Posterior vena cava (tissue), 2 donors: ENCODE measurements at places on chromosomes 7 and 10.

- no peak for DNase-seq
These were observed 23.9 kb upstream of the MPP7 start for GRCh38 chr10:28326516-28327490.

DNA sequence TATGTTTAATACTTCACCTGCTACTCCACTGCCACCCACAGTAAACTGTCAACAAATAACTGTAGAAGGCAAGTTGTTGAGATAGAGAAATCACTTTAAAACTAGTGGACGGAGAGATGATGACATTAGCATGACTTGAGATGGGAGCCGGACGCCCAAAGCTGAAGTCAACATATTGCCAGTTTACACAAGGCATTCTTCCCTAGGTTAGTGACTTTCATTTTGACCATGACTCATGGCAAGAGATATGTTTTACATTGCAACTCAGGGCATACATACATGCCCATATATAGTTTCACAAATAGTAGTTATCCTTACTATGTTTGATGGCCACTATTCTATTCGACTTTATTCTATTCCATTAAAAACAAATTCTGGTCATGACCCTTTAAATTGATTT is 296.6 kb downstream of the PLXNA4 start:
- DNase-seq = no peak

GRCh38 chr10:29881336-29881771 is 178.0 kb downstream of the JCAD start:
- DNase-seq = peak; percentile 83

DNA sequence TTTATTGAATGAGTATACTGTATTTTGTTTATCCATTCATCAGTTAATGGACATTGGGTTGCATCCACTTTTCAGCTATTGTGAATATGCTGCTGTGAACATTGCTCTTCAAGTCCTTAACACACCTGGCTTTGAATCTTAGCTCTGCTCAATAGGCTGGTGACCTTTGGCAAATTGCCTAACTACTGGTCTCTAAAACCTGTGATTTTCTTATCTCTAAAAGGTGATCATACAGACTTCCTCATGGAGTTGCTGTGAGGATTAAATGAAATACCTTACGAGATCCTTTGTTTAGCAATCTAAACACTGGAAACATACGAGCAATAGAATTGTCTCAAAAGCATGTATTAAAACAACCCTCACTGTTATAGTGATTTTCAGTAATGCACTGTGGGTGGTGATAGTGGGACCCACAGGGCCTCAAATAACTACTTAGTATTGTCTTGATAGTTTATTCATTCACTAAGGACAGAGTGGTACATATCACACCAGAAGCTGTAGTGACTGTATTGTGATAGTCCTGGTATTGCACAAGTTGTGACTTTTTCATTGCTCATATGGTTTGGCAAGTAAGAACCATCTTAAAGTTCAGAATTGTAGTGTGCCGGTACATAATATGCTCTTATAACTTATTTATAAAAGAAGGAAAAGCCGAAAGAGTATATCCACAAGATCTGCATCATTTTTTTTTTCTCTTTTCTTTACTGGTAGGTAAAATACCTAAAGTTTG is 257.6 kb downstream of the EXOC4 start:
- DNase-seq = no peak

GRCh38 chr10:97475936-97476594 is 22.2 kb downstream of the MMS19 start:
- no peak for DNase-seq

GRCh38 chr7:139321071-139321745 is 19.9 kb upstream of the FMC1 start:
- DNase-seq = no peak

- DNase-seq = peak; percentile 18
These were observed 50.8 kb downstream of the SUFU start for GRCh38 chr10:102554531-102554930.

DNA sequence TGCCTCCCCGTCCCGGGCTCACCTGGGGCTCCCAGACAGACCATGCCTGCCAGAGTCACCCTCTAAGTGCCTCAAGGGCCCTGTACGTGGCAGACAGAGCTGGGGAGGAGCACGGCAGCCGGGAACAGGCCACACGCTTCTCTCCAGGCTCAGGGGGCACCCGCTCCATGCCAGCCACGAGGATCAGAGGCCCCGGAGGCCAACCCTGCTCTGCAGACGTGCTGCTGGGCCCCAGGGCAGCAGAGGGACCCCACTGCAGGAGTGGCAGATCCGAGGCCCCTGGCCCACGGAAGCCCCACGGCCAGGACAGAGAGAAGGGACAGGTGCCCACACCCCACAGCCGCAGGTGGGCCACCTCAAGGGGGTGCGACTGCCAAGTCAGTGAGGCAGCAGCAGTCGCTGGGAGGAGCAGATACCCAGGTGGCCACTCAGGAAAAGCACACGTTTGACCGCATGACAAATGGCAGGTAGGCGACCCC is 58.4 kb upstream of the TNRC18 start:
- no peak for DNase-seq

DNA sequence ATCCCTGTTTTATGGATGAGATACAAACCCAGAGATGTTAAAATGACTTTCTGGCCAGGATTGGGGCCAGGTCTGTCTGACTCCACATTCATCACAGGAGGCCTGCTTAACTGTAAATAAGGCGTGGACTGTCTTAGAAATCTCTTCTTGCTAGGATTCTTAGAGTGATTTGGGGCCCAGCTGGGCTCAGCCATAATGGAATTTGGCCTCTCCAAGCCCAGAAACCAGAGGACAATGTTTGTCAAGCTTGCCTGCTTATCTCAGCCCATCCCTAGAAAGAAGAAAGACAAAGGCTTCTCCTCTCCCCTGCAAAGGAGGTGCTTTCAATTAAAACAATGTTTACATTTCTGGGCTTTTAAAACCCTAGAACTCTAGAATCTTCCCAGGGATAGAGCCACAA is 2.9 kb downstream of the HABP2 start:
- DNase-seq = no peak

- DNase-seq = peak; percentile 56
These were observed 12.4 kb downstream of the FOXL3 start for GRCh38 chr7:302054-302992.

DNA sequence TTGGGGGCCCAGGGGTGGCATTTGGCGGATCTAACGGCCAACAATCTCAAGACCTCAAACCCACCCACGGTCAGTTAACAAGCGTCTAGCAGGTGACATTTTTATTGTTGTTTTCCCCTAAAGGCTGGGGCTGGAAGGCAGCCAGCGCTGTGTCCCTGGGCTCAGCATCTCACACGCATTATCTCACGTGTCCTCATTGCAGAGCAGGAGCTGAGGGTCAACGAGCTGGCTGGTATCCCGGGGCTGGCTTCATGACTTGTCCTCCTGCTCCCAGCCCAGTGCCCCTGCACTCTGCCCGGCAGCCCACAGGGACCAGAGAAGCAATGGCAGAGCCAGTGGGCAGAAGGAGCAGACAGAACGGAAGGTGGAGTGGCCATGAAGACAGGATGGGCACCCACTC is 54.4 kb upstream of the TMEM273 start:
- DNase-seq = peak; percentile 72
